ENCODE measurements at places on chromosomes 13 and 19. TPM values are rescaled to one million over a fixed set of nuclear protein-coding genes. Genes with fewer than 3 reads are reported as not detected.
A peak's percentile ranks its signal among the peaks of the same experiment; 100 is the strongest.

- DNase-seq = no peak
Measured at GRCh38 chr13:97753942-97754670, 199.4 kb upstream of the IPO5 start.

DNA sequence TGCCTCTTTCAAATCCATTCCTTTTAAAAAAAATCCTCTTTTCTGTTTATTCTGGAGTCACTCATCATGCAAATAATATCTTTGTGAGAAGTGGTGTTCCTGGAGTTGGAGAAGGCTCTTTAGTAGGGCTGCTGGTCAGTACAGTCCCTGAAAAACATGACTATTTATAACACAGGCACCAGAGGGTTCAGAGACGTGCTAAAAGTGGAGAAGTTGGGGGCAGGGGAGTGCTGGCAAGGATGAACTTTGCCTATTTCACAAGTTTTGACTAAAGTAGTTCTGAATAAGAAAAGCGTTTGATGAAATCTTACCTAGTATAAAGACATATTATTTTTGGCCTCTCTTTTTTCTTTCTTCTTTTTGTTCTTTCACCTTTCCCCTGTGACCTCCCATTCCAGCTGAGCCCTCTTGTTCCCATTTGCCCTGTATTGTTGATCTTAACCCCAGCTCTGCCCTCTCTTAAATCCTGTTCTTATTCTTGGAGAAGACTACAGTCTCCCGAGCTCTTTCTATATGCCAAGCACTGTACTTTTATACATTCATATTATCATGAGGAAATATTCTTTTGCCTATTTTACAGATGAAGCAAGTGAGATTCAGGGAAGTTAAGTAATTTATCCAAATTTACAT lies 129.1 kb downstream of the TM9SF2 start:
- no peak for DNase-seq

DNA sequence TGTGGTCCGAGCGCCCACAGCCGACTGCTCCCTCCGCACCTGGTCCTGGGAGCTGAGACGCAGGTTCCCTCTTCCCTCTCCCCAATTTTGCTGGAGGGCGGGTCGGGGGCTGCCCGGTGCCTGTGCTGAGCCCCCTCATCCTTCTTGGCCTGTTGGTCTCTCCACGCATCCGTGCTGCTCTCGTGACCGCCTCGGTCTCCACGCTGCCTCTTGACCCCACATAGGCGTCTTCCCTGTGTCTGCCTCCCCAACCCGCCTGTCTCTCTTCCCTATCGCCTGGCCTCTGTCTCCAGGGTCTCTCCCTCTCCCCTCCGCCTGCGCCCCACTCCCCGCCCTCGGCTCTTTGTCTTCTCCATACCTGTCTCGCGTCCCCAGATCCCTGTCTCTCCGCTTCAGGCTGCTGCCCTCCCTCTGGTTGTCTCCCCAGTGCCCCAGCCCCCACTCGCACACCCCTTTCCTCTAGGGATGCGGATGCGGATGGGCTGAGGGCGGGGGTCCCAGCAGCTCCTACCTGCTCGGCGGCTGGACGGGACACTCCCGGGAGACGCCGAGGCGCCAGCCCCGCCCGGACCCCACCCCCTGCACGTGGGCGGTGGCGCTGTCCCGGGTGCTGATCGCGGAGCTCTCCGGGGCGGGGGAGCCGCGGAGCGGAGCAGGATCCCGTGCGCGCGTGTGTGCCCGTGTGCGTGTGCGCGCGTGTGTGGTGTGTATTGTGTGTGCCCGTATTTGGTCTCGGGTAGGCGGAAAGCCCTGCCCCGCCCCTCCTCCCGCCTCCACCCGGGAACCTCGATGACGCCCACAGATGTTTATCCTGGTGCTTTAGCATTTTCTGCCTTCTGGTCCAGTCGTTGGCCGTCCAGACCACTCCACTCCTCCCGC lies at the start of gene SYT5:
TSS of gene SYT5 (minus strand) at position 684 of the 879 bp plus-strand sequence. CDS start 1,248 bp downstream, outside the sequence.
- DNase-seq = peak; percentile 78

GRCh38 chr19:6069268-6069791 lies 41.0 kb downstream of the RFX2 start:
- DNase-seq = no peak

- no peak for DNase-seq
Measured at GRCh38 chr13:83692800-83693199, 189.5 kb downstream of the SLITRK1 start.

- peak; percentile 91 for DNase-seq
Measured at GRCh38 chr19:45439569-45440258, 16.0 kb upstream of the ERCC1 start.

DNA sequence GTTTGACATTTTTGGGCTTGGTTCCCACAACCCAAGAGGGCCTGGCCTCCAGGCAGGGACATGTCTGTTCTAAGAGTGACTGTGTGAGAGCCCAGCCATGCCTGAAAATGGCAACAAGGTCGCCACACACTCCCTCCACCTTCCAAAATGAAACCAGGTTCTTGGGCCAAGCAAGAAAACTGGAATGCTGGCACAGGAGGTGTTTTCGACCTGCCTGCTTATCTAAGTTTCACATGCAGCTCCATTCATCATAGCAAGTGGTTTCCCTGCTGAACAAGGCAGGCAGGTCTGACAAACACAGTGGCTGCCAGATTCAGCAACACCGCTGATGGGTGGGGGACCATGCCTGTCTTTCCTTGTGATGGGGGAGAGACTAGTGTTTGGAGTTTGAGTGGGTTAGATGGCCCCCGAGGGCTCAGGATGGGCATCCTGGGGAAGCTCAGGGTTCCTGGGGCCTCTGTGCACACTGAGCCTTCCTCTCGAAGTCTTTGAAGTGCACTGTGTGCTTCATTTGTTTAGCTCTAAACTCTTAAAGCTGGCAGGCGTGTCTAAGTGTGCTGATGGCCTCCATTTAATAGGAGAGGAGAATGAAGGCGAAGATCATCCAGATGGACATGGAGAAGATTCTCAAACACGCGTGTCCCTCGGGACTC lies 17.9 kb upstream of the GAS6 start:
- DNase-seq = no peak

DNA sequence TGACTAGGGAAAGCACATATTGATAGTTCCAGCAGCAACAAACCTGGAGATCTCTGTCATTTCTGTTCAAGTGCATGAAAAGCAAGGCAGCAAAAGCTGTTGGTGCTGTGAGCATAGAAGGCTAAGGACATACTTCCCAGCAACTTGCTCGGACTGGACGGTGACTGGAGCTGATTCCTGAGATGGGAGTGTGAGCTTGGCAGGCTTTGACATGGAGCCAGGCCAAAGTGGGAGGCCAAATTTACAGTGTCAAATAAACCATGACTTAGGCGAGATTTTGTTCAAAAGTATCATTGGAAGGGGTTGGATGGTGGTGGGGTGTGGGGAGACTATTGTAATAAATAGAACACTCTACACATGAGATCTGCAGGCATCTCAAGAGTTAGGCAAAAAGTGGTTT lies 5.9 kb upstream of the ARGLU1 start:
- no peak for DNase-seq

- no peak for DNase-seq
Measured at GRCh38 chr19:41695745-41696144, 7.7 kb upstream of the CEACAM7 start.

DNA sequence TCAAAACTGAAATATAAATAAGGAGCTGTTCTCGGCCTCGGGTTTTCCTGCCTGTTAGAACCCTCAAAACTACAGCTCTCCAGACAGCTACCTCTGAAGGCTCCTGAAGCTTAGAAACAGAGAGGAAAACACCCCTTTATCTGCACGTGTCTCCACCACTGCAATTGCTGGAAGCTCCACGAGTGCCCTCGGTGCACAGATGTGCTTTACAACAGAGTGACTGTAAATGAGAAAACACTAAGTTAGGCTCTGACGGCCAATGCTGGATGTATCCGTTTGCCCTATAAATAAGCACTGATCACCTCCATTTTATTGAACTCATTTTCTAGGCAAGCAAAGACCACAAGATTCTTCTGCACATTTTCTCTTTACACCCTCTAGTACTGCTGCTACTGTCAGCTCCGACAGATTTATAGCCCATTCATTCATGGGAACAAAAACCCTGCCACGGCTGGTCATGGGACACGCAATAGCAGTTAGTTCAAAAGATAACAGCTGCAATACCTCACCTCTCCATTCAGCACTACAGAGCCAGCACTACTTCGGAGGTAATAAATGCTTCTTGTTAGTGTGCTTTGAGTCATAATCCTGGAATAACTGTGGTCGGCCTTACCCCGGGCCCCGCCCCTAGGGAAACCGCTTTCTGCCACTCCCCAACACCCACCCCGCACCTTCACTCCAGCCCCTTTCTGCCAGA lies 241.1 kb upstream of the ZNF507 start:
- peak; percentile 83 for DNase-seq

DNA sequence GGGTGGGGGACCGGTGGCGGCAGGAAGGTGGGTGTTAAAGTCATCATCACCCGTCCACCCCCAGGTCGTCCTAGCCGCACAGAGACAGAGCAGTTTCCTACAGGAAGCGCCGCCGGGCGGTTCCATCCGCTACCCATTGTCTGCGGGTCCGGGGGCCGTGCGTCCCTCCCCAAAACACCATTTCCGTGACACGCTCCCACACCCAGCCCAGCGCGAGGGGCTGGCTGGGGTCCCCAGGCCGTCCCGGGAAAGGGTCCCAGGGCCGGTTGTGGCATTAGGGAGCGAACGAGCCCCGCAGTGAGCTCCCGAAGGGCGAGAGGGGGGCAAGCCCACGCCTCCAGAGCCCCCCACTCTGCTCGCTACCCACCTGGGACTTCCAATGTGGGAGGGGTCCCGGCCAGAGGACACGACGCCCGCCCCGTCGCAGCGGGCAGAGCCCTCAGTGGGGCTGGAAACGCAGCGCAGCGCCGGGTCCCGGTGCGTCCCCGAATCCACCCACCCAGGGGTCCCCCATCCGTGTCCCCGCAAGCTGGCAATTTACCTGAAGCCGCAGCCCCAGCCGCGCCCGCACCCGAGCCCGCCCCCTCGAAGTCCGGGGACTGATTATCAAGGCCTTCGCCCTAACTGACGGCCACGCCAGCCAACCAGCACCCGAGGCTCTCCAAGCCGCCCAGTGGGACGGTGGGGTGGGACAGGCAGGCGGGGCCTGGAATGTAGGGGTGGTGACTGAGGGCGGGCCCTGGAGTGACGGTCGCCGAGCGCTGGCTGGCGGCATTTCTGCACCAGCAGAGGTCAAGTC lies at the start of gene KANK3:
TSS of gene KANK3 (minus strand) at position 579 of the 799 bp plus-strand sequence. CDS start 5,434 bp downstream, outside the sequence.
- DNase-seq = peak; percentile 94

GRCh38 chr13:39823063-39823713 lies 167.7 kb downstream of the COG6 start:
- no peak for DNase-seq

GRCh38 chr13:41312176-41312500 lies 1.1 kb downstream of the NAA16 start:
- DNase-seq = peak; percentile 41

DNA sequence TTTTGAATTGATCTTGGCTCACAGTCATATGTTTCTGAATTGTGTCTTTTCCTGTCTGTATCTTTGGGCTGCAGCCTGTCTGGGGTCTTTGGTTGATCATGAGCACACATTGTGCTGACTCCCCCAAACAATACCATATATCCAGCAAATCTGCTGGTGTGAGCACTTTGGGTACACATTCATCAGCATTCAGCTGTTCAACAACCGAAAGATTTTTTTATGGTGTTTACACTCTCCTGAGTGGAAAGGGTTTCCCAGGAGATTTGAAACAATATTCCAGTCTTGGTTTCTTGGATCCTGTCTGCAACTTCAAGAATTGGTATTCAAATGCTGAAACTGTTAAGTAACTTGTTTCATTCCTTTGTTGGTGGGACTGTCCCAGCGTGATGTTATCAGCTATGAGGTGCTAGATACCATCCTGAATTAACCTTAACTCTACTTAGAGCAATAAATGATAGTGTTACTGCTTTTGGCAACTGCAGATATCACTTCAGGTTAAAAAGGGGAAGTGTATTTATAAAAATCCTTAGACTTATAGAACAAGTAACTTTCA lies 78.4 kb upstream of the DIAPH3 start:
- DNase-seq = no peak

- no peak for DNase-seq
Measured at GRCh38 chr19:15466851-15467733, 2.7 kb upstream of the RASAL3 start.

- DNase-seq = no peak
Measured at GRCh38 chr13:98606296-98606695, 29.4 kb upstream of the STK24 start.

- DNase-seq = peak; percentile 92
Measured at GRCh38 chr19:51660975-51661600, 14.5 kb upstream of the SIGLEC14 start.

DNA sequence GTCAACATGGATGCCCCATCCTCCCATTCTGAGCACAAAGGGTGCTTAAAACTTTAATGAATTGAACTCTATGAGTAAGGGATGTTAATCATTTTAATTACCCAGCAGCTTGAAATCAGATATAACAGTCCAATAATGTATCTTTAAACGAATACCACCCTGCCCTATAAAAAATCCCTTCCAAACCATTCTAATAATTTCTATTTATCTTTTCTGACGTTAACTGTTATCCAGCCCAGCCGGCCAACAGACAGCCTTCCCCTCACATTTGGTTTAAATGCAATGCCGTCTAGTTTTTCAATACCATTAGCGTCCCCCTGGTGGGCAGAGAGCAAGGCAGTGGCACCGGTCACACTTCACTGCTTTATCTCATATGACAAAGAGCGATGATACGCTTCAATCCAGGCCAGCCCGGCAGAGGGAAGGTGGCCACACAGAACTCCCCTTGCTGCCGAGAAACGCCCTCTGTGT lies 402.2 kb upstream of the ZNF507 start:
- no peak for DNase-seq

GRCh38 chr13:95607366-95607765 lies 37.1 kb downstream of the DZIP1 start:
- DNase-seq = no peak

Gene CHERP
- 7.8 TPM for total RNA-seq

Gene IRGC
- not detected for total RNA-seq

Gene PSG6
- not detected for total RNA-seq

Gene RASAL3
- total RNA-seq = not detected

Gene BRD4
- 18.1 TPM for total RNA-seq

Gene KCNN4
- 3.6 TPM for total RNA-seq

Gene ZNF813
- 7.7 TPM for total RNA-seq

Gene UBE2L5
- not detected for total RNA-seq

Gene PNMA8A
- 11.4 TPM for total RNA-seq

Gene SYMPK
- 41.6 TPM for total RNA-seq

Gene CALR3
- total RNA-seq = not detected

Gene POSTN
- total RNA-seq = 178 TPM

Gene GARIN5A
- total RNA-seq = 2.7 TPM

Measured in hepatocyte (in vitro differentiated cells).